A172 (cell line): ENCODE measurements at places on chromosomes 2 and 18.
A peak's percentile ranks its signal among the peaks of the same experiment; 100 is the strongest.

DNA sequence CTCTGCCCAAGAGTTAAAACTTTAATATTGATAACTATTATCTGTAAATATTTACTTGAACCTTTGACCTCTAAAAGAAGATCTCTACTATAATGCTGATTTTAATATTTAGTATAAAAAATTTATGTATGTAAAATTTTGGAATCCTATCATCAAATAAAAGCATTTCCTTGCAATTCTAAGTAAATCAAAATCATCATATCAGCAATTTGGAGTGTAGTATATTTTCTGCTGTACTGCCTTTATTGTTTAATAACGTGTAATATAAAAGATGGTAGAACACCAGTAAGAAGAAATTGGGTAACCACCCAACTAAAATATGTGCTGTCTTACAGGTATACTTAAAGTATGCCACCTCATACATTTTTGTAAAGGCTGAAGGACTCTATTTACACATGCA, 94.6 kb downstream of the TLK1 start:
- no peak for DNase-seq

GRCh38 chr2:2328848-2329247, 2.2 kb downstream of the MYT1L start:
- DNase-seq: peak; percentile 13

GRCh38 chr2:132754867-132755472, 85.0 kb upstream of the LYPD1 start:
- no peak for DNase-seq

DNA sequence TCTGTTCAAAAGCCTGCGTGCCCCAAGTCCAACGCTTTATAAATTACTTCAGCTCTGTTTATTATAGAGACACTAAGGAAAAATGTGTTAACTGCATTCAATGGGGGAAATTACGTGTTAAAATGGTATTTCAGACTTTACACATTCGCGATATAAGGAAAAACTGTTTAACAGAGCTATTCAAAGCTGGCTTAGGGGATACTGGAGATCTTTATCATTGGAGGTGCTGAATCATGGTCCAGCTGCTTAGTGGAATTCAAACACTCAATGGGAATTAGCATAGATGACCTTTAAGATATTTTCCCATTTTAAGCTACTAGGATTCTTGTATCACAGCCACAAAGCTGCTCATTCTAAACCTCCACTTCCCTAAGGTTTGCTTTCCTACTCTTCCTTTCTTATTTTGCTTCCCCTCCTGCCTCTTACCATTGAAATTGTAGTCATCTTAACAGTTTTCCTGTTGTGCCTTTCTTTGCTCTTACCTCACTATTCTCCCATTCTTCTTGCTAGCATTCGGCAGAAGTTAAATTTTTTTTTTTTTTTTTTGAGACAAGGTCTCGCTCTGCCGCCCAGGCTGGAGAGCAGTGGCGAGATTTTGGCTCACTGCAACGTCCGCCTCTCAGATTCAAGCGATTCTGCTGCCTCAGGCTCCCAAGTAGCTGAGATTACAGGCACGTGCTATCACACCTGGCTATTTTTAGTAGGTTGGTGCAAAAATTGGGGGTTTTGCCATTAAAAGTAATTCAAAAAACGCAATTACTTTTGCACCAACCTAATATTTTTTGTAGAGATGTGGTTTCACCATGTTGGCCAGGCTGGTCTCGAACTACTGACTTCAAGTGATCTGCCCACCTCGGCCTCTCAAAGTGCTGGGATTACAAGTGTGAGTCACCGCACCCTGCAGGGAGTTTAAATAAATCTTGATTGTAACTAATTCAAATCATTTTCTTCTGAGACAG, 6.5 kb downstream of the SULT6B1 start:
- DNase-seq: peak; percentile 71

- no peak for DNase-seq
Observed at GRCh38 chr2:201174687-201175086, 8.3 kb upstream of the CASP10 start.

- DNase-seq: no peak
Observed at GRCh38 chr2:106096299-106097037, 97.6 kb downstream of the UXS1 start.

DNA sequence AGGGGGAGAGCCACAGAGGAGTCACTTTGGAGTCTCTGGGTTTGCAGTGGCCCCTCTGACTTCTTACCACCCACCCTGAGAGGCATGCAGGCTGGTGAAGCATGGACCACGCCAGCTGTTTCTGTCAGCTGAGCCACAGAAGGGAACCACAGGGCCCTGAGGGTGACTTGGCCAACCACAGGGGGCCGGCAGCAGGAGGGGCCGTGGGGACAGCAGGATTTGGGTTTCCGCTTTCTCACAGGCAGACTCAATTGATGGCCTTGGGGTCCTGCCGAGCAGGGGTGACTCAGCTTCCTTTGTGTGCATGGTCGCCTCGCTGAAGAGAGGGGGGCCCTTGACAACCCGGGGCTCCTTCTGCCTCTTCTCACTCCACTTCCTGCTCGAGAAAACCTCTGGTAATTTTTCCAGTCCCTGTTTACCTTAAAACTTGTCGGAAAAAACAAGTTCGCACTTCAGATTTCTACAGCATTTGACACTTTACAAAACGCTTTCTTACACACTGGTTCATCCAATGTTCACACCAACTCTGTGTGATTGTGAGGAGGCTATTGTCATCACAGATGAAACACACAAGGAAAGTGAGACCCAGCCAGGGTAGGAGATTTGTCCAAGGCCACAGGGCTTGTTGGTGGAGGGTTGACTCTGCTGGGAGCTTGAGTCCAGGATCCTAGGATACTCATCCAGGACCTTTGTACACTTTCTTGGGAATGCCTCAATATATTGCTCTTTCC, 311.2 kb downstream of the LPIN1 start:
- peak; percentile 89 for DNase-seq

- no peak for DNase-seq
Observed at GRCh38 chr2:98583276-98583675, 25.0 kb downstream of the COA5 start.

DNA sequence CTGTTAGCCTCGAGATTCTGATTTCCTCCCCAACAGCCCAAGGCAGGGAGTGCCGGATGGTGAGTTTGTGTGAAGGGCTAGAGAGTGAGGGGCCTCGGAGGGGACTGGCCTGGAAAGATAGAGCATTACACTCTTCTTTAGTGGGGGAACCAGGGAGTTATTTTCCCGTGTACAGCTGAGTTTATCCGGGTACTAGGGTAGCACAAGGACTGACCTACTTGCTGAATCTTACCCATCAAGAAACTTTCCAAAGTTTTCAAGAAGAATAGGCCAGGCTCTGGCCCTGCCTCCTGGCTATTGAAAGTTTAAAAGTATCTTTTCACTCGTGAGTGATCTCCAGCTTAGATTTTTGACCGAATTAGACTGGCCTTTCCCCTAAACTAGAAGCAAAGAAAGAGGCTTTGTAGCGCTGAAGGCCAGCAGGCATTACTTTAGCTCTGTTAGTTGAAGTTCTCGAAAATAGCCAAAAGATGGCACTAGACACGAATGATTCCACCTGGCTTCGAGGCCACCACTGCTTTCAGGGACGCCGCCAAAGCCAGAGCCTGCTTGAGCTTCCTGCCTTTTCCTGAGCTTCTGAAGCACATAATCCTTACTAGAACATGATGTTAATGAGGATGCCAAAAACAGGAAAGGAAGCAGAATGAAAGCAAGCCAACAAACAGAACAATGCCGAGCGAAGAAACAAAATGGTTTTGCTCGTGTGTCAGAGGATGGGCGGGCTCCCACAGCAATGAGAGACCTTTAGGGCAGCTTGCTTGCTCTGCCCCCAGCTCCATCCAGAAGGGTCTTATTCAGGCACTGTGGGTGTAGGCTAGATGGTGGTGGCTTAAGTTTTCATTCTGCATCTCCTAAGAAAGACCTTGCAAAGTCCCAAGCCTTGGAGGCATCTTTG, 55.8 kb downstream of the TSN start:
- DNase-seq: peak; percentile 75

DNA sequence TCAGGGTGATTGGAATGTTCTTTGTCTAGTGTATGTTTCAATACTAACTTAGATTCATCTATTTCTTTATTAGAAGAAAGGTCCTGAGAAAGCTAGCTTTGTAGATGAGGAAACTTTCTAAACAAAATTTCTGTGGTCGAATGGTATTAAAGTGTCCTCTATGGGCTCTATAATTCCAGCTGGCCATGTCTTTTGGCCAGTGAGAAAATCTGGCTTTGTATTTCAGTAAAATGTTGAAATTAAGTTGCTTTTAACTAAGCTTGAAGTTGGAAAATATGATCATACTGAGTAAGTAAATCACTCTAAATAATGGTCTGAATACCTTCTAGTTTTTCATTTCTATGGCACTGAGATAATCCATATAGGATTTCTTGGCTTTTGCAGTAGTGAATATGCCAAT, 148.8 kb downstream of the RDH14 start:
- no peak for DNase-seq

- no peak for DNase-seq
Observed at GRCh38 chr18:77777163-77777562, 527.5 kb downstream of the GALR1 start.

DNA sequence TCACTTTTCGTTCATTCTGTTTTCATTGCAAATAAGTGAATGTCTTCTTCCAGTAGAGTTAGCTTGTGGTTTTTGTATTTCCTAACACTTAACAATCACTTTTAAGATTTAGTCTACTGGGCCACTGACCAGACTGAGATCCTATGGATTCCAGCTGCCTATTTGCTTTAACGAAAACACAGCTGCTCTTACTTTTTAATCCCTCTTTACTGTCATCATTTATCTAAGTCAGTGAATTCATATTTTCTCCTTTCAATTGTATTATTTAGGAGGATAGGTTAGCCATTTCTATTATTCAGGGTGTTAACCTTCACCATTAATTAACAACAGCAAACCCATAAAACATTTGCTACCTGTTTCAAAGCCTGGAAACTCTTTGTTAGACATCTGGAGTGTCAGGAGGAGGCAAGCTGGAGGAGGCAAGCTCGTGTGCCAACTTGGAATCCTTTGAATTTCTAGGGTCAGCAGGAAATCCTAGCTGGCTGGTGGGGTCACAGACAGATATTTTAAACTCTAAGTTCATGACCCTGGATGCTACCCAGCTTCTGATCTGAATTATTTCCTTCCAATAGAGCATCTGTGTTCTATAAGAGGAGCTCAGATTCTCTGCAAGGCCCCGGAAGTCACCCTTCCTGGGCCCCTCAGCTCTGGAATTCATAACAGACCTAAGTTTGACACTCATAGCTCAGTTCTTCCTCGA, 385.3 kb downstream of the RBM43 start:
- no peak for DNase-seq

DNA sequence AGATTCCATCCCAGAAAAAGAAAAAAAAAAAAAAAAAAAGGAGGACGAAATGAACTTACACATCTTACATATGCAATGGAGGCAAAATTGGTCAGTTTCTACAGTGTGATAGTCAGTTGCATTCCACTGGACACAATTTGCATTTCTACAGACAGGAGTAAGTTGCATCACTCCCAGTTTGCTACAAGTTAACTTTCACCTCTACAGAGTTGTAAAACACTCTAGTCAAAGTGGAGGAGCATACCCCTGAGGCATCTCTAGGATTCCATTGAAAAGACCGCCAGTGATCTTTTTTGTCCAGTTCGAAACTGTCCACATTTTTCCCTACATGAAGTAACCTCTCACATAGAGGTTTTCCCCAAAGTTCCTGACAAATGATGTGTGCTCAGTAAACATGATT, 202.8 kb downstream of the VAPA start:
- no peak for DNase-seq

DNA sequence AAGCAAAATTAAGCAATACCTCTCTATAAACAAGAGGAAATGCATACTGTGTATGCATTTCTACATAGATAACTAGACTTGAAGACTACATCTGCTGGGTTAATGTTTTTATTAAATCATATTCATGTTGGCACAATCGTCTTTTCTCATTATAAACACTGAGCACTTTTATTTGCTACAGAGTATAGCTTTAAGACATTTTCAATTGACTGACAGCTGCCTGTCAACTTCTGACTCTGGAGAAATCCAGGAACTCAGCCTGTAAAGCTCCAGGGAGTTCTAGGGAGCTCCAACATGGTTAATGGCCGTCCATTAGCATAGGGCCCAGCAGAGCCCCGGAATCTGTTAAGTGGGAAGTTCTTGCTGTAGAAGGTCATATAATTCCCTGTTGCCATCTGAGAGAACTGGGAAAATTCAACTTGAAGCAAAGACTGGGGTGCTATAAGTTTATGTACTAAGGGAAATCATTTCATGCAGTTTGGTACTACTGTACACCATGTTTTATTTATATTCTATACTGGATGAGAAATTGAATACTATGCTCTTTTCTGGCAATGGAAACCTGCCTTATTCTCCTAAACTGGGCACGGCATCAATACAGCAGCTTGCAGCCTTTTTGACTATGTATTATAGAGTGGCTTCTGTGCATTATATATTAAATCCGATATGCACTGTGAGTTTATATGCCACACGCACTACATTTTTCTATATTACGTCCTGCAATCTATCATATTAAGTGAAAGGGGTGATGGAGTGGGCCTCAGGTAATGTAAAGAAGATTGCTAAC, 243.5 kb upstream of the ZNF521 start:
- DNase-seq: no peak

- DNase-seq: no peak
Observed at GRCh38 chr2:212882626-212883025, 268.8 kb downstream of the IKZF2 start.

- DNase-seq: no peak
Observed at GRCh38 chr2:44168681-44169154, at the start of gene PPM1B. Gene PPM1B, plus strand, starts transcription at chr2:44168875. Its CDS starts 32,325 bp downstream, at chr2:44201200.
